CD8-positive, alpha-beta T cell (primary cell): ENCODE measurements at places on chromosomes 12 and 14. TPM values are rescaled to one million over a fixed set of nuclear protein-coding genes. Genes with fewer than 3 reads are reported as not detected.

RNASE2 gene
- not detected for total RNA-seq

KRT77 gene
- not detected for total RNA-seq

COCH gene
- total RNA-seq: 0.33 TPM

RPL10L gene
- total RNA-seq: not detected

POU6F1 gene
- total RNA-seq: 21.2 TPM

CLEC4C gene
- total RNA-seq: not detected

CNPY2 gene
- total RNA-seq: 33.9 TPM

JPH4 gene
- total RNA-seq: not detected

RD3L gene
- not detected for total RNA-seq

FERMT2 gene
- total RNA-seq: not detected

CHFR gene
- 81.1 TPM for total RNA-seq

CLEC2A gene
- total RNA-seq: not detected

TGM1 gene
- total RNA-seq: 3.6 TPM

TGFB3 gene
- total RNA-seq: 6.9 TPM
